ENCODE measurements at places on chromosomes 12 and 14.

DNA sequence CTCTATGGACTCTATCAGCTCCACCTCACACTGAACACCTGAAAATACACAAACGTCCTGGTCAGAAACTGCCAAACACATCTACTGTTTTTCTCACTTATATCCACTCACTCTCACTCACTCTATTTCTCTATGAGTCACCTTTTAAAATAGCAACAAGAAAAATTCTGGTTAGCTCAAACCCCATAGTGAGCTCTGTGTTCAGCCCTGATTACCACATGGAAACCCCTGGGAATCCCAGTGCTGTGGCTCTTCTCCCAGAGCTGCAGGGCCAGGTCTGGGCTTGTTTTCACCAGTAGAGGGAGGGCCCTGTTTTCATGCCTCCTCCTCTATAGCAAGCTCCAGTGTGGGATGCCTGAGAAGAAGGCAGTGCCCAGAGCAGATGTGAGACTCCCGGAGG, 1126.1 kb downstream of the TMEM121 start:
- no peak for DNase-seq

GRCh38 chr12:2261708-2262107, 208.9 kb downstream of the CACNA1C start:
- DNase-seq = no peak

- no peak for DNase-seq
These were observed 144.4 kb upstream of the ATXN7L3B start for GRCh38 chr12:74393272-74393671.

DNA sequence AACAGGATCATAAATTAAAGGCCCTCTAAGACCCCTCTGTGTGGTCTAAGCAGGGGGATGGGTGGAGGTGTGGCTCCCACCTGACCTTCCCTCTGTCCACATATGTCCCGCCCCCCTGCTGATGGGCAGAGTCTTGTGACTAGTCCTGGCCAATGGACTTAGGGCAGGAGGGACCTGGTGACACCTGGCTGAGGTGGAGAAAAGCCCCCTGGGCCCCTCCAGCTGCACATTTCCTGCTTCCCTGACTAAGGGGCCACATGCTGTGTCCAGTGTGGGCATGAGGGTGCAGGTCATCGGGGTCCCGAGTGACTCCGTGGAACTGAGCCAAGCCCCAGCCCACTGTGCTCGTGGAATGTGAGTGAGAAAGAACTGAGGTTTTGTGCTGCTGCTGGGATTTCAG, 254.7 kb downstream of the ADGRD1 start:
- DNase-seq = peak; percentile 40

GRCh38 chr12:88703790-88704189, 123.5 kb upstream of the KITLG start:
- no peak for DNase-seq

DNA sequence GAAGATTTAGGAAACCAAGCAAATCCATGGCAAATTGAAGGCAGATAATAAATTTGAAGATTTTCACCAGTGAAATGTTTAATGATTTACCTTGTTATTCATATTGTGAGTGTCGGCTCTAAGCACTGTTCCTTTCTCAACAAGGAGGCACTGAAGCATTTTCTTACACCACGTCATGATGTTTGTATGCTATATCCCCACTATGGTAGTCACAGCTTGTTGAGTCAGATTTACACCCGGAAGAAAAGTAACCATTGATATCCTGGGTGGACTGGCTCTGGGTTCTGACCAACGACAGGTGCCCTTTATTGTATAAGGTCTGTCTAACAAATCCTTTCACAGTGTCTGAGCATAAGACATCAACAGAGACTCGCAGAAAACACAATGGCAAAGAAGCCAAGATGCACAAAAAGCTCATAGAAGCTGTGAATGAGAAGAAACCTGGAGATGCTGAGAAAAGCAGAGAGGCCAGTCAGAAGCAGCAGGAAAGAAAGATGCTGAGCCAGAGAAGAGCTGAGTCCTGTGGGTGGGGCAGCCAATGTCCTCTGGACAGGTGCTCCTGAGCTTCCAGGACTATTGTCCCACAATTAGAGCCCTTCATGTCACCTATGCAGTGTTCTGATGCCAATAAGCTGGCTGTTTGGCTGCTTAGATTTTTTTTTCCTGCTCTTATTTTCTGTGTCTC, 49.7 kb upstream of the ARHGAP5 start:
- no peak for DNase-seq

DNA sequence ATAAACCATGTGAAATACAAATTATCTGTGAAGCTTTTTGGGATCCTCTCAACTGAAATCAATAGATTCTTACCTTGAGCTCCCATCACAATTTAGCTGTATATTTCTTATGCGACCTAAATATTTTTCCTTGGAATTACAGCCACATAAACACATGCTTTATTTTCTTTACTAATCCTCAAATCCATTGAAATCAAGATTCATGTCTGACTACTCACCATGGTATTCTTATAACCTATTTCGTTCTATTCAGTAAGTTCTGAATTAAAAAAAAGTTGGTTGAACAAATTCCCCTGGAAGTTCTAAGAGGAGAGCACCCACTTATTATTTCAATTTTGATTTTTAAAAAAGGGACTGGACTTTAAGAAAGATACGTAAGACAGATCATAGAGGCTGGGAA, 292.1 kb upstream of the ATP2B1 start:
- DNase-seq = no peak

DNA sequence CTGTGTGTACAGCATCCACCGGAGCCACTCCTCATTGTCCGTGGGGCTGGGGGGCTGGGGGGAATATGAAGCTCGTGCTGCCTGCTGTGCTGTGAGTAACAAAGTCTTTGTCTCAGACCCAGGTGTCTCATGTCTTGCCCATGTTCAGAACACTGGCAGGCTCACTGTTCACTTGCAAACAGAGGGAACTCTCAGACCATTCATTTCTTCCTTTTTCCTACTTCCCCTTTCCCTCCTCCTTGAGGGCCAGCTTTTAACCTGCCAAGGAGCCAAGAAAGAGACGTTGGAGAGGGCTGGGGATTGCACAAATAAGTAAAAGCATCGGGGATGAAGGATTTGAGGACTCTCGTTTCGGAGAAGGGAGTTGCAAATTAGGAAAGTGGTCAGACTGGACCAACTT, 21.6 kb downstream of the GPR132 start:
- DNase-seq = no peak

GRCh38 chr14:43031598-43031997, 1424.9 kb downstream of the LRFN5 start:
- DNase-seq = no peak

Data from Right ventricle myocardium inferior (tissue), 1 donor.